ENCODE measurements at places on chromosomes 4 and X.

GRCh38 chr4:62740296-62740695 lies 1540.2 kb downstream of the ADGRL3 start:
- no peak for DNase-seq

DNA sequence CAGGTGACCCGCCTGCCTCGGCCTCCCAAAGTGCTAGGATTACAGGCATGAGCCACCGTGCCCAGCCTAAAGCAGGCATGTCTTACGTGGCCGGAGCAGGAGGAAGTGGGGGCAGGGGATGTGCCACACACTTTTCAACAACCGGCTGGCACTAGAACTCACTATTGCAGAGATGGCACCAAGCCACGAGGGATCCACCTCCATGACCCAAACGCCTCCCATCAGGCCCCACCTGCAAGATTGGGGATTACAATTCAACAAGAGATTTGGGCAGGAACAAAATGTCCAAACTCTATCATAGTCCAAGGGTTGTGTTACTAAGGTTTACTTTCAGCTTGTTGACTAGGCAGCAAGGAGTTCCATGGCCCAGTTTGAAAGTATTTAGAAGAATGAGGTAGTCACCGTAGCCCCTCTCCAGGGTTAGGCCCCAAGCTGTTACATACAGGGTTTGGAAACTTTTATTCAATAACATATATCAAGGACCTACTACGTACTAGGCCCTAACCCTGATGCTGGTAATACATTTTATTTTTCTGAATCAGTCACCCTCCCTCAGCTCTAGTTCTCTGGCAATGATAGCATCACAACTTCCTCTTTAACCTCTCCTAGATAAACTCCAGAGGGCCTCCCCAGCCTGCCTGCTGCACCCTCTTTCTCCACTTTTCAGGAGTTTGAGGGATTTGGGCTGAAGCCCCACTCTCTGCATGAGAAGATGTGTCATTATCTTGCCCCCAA lies 18.0 kb upstream of the TBC1D14 start:
- DNase-seq, result no peak

- DNase-seq, result no peak
Observed at GRCh38 chr4:38696697-38697096, 32.7 kb downstream of the KLF3 start.

DNA sequence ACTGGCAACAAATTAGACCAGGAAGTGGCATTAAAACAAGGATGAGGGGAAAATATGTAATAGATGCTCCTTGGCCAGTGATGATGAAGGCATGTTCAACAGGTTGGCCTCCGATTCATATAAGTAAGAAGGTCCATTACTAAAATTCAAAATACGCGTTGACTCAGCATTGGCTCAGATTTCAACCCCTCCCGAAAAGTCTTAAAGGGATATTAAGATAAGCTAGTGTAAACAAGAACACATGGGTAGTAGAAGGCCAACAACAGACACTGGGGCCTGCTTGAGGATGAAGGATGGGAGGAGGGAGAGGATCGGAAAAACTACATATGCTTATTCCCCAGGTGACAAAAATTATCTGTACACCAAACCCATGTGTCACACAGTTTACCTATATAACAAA lies 19.1 kb upstream of the LAP3 start:
- no peak for DNase-seq

GRCh38 chr4:187666697-187667494 lies 328.7 kb upstream of the ZFP42 start:
- DNase-seq, result no peak

DNA sequence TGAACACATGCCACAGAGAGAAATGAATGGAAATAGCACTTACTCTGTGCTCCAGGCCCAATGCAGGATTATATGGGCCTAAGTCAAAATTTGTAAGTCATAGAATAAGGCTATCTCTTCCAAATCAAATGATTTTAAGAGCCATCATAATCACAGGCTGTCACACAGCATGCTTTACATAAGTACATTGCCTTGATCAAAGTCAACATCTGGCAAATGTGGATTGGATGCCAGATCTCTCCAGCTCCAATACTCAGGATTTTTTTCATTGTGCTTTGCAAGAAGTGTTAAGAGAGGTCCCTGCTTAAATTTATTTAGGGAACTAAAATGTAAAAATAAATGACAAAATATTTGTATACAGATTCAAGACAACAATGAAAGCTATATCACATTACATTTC lies 299.9 kb downstream of the PRDM5 start:
- no peak for DNase-seq
